AG09319 (cell line): ENCODE measurements at places on chromosomes 2 and 18.

- no peak for DNase-seq
These were observed 29.8 kb upstream of the LCLAT1 start for GRCh38 chr2:30417253-30417652.

DNA sequence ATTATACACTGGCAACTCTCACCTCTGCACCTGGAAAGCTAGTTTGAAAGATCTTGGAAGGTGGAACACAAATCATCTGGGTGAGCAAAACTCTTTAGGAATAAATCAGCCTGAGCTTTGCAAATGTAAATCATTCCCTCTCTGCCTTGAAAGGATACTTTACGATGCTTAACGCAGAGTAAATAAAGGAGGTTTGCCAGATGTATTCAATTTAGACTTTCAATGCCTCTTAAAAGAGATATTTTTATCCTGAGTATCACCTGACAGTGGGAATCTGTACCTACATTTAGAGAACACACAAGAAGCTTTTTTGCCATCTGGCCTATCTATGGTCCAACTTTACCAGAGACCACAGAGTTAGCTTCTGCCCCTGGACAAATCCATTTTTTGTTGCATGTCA lies 983.2 kb upstream of the CDH2 start:
- DNase-seq, result no peak

- no peak for DNase-seq
These were observed 199.6 kb downstream of the VAPA start for GRCh38 chr18:10113121-10114022.

DNA sequence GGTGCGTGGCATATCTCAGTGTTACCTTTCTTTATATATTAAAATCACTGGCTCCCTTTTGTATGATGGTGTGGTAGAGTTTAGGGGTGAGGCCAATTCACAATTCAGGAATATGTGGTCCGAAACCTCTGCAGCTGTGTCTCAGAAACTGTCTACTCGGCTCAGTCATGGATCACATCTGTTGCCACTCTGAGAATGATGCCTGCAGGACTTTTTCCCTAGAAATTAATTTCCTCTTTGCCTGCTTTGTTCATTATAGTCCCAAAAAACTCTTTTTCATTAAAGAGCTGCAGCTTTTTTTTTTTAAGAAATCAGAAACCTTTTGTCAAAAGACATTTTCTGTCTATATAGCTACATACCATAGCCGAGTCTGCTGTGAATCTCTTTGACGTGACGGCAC lies 104.9 kb upstream of the NFATC1 start:
- no peak for DNase-seq

GRCh38 chr2:218371983-218372350 lies 10.1 kb upstream of the SLC11A1 start:
- no peak for DNase-seq

DNA sequence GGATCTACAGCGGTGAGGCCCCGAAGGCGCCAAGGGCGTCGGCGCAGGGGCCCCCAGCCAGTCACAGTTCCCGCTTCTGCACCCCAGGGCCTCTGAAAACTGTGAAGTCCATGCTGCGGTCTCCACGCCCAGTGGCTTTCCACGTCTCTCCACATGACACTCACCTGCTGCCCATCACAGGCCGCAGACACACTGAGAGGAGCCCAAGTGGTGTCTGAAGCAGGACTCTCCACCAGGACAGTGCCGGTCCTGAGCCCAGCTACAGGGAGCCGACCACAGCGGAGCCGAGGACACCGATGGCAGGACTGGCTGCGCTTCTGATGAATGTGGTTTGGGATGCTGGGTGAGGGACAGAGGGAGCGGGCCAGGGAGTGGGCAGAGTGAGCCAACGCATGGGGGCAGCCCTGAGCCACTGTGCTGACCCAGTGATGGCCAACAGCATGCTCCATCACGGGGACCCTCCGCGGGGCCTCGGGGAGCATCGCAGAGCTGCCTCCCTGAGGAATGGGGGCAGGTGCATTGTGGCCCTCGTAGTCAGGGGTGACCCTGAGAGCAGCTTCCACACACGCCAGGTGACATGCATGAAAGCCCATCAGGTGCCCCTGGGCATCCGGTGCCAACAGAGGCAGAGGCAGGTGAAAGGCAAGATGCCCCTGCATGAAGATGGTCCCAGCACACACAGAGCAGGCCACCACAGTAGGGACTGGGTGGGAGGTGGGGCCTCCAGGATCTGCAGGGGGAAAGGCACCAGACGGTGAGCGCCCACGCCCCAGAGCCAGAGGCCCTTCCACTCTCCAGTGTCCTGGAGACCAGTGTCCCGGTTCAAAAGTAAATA lies 116.6 kb downstream of the HDAC4 start:
- DNase-seq, result no peak

DNA sequence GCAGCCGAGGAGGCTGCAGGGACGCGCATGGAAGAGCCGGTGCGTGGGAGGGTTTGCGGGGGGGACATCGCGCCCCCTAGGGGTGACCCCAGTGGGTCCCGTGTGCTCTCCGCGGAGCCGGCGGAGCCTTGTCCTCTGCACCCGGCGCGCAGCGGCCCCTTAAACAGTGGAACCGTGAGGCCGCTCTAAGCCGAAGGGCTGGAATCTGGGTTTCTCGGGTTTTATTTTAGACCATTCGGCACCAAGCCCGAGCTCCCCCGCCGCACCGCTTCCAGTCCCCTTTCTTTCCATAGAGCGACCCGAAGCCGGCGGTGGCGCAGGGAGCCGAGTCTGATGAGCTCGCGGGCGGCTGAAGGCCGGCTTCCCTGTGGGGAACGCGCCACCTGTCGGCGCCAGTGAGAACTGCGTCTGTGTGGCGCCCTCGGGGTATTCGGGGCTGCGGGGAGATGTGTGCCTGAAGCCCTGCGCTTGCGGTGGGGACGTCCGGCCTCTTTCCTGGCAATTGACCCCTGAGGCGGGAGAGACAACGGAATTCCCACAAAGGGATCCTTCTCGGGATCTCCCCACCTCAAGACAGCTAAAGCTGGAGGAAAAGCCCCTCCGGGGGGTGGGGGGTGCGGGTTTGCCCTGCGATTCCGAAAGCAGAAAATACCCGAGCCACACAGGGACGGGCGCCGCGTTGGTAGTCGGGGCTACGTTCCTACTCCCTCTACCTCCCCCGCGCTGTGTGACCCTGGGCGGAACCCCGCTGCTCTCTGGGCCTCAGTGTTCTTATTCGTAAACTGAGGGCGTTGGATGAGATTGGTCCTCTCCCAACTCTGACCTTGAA lies 8.2 kb upstream of the EN1 start:
- DNase-seq, result peak; percentile 40
